Smooth muscle cell of the pulmonary artery (primary cell): ENCODE measurements at places on chromosomes 5 and 9. TPM values are rescaled to one million over a fixed set of nuclear protein-coding genes. Genes with fewer than 3 reads are reported as not detected.

TAF11L5 gene
- not detected in 2 replicates for total RNA-seq

PCDHA1 gene
- total RNA-seq: 0.20 TPM in 1 of 2 replicates, not detected in the other

SPATA9 gene
- 0.13 and 0.30 TPM in 2 replicates for total RNA-seq

SPATA31D3 gene
- total RNA-seq: not detected in 2 replicates
